ENCODE measurements at places on chromosomes 4 and X.

GRCh38 chrX:110125446-110126162, 122.7 kb downstream of the TMEM164 start:
- no peak overlapping the region for H3K27ac ChIP-seq
- H3K27me3 ChIP-seq, result no peaks in the 10 kb centered on the region
- H3K4me1 ChIP-seq, result no peaks in the 10 kb centered on the region
- no peak overlapping the region for H3K4me3 ChIP-seq
- peaks cover 3% of the 10 kb centered on the region for H3K36me3 ChIP-seq

GRCh38 chr4:184114431-184114830, 103.2 kb downstream of the ENPP6 start:
- H3K36me3 ChIP-seq, result no peaks in the 10 kb centered on the region
- H3K4me3 ChIP-seq, result no peak overlapping the region
- H3K27me3 ChIP-seq, result no peaks in the 10 kb centered on the region
- no peak for DNase-seq

DNA sequence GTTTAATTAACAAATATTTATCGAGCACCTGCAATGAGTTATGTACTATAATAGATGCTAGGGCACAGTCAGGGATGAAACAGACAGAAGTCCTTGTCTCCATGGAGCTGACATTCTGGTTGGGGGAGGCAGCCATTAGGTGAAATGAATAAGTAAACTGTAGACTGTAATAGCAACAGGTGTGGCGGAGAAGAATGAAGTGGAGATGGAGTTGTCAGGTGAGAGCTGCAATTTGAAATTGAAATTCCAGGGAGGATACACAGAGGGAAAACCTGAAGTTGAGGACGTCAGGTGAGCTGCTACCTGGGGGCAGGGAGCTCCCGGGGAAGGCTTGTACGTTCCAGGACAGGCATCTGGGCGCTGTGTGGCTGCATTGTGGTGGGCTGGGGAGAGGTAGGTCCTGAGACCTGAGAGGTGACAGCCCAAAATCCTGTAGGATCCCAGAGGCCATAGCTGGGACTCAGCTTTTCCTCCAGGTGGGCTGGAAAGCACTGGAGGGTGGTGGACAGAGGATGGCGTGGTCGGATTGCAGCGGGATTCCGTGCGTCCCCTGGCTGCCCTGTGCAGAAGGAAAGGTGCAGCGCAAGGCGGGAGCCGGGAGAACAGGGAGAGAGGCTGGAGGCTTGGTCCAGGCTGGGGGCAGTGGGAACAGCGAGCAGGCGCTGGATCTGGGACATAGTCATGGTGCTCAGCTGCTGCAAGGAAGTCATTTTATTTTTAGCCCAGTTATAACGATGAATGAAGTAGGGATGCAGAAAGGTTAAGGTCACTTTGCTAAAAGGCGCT, 24.8 kb downstream of the CYTL1 start:
- H3K27ac ChIP-seq, result no peak overlapping the region
- no peaks in the 10 kb centered on the region for H3K36me3 ChIP-seq
- H3K27me3 ChIP-seq, result no peaks in the 10 kb centered on the region
- H3K4me1 ChIP-seq, result no peaks in the 10 kb centered on the region

GRCh38 chr4:106986486-106986885, 49.6 kb downstream of the DKK2 start:
- no peak overlapping the region for H3K27ac ChIP-seq
- no peak for DNase-seq
- no peak overlapping the region for H3K4me3 ChIP-seq
- no peaks in the 10 kb centered on the region for H3K27me3 ChIP-seq
- no peaks in the 10 kb centered on the region for H3K36me3 ChIP-seq
- H3K4me1 ChIP-seq, result no peaks in the 10 kb centered on the region

GRCh38 chr4:4871573-4872313, 12.3 kb downstream of the MSX1 start:
- H3K36me3 ChIP-seq, result no peaks in the 10 kb centered on the region
- H3K27me3 ChIP-seq, result peaks cover 91% of the 10 kb centered on the region
- H3K4me1 ChIP-seq, result no peaks in the 10 kb centered on the region
- no peak for DNase-seq
- H3K4me3 ChIP-seq, result no peak overlapping the region
- H3K27ac ChIP-seq, result no peak overlapping the region

GRCh38 chr4:43757147-43757546, 691.5 kb downstream of the KCTD8 start:
- H3K27me3 ChIP-seq, result no peaks in the 10 kb centered on the region
- no peak for DNase-seq
- H3K36me3 ChIP-seq, result no peaks in the 10 kb centered on the region
- no peaks in the 10 kb centered on the region for H3K4me1 ChIP-seq
